ENCODE measurements at places on chromosomes 12 and 14.

DNA sequence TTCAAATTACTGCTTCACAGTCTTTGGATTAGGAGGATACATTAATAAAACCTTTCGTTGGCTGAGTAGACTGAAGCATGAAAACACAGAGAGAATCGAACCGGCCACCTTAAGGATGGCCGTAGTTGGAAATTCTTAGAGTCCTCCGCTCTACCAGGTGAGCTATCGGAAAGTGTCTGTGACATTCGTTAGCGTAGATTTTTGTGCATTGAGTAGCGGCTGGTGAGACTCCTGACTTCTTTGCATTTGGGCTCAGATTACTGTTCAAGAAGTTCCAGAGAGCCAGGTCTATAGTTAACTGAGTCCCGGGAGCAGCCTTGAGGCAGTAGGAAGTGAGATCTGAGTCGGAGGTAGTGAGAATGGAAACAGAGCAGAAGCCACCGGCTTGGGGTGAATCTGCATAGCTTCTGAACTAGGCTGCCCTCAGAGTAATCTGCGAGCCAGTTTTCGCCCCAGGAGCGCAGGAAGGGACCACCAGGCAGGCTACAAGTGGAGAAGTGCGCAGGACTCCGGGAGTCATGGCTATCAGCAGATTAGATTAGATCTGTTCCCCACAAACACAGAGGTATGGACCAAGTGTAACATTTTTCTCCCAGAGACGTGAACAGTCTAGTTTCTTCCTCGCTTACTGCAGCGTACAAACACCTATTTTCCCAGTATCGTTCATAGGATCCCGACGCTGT is 11.0 kb downstream of the OR6S1 start:
- no peak for DNase-seq

- no peak for DNase-seq
These were observed 17.5 kb downstream of the TRHDE start for GRCh38 chr12:72289633-72290032.

DNA sequence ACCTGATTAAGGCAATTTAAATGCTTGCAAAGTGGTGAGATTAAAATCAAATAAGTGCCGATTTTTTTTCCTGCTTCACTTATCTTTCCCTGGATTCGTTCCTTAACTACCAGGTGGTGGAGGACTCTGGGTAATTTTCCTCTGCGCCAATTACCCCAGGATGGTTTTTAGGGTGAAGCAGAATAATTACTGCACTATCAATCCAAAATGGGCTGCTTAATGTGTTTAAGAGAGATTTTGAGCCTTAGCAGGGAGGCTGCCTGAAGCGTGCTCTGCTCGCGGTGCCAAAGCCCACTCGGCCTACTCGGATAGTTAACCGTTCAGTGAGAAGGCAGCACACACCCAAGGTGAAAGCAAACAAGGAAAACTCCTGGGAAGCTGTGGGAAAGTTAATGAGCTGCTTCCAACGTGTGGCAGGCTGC is 274.9 kb upstream of the LMO3 start:
- no peak for DNase-seq

- no peak for DNase-seq
These were observed 142.5 kb upstream of the LMNTD1 start for GRCh38 chr12:25695574-25695973.
